Astrocyte (in vitro differentiated cells and primary cell): ENCODE measurements at places on chromosomes 11 and 22. TPM values are rescaled to one million over a fixed set of nuclear protein-coding genes. Genes with fewer than 3 reads are reported as not detected.

- DNase-seq: peak; percentile 27
These were observed 346 bp downstream of the FJX1 start for GRCh38 chr11:35618497-35619115.

DNA sequence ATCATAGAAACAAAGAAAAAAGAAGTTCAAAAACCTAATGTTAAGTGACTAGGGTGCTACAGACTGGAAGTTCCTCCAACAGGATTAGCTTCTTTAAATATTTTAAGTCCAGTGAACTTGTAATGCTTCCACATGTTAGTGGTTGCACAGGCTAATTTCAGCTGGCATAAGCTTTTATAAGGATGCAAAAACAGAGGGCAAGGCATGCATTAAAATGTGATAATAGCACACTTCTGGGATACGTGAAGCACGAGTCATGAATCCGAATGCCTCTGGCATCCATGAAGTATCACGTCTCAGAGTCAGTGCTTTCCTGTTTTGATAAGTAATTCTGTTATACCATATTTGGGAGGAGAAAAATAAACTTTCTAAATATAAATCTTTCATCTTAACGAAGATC lies 106.8 kb downstream of the DCDC1 start:
- DNase-seq: no peak

- DNase-seq: no peak
These were observed 9.1 kb upstream of the CCDC34 start for GRCh38 chr11:27372164-27372563.

The OR2AG2 gene
- 0.07 and 0.27 TPM in 2 replicates for total RNA-seq

- no peak for DNase-seq
These were observed 9.0 kb upstream of the APOBEC3H start for GRCh38 chr22:39087881-39088684.

The ACR gene
- total RNA-seq: not detected in 2 replicates

GRCh38 chr11:120710354-120711131 lies 199.0 kb downstream of the GRIK4 start:
- DNase-seq: peak; percentile 69

The MB gene
- not detected in 2 replicates for total RNA-seq

DNA sequence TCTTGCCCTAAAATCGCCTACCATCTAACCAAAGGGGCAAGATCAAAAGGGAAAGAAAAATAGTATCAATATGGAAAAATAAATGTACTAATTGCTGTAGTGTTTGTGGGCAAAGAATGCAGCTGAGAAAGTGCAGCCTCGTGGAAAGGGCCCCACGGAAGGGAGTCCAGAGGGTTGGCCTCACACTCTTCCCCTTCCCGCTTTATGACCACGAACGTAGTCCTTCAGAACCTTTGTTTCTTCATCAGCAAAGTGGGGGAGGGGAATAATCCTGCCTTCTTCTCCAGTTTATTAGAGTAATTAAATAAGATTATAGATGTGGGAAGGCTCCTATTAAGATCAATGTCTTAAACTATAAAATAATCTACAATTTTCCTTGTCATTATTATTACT lies 41.0 kb downstream of the FLI1 start:
- no peak for DNase-seq

The TBX1 gene
- 2.0 and 6.8 TPM in 2 replicates for total RNA-seq

The TPBGL gene
- 0.20 and 0.41 TPM in 2 replicates for total RNA-seq

DNA sequence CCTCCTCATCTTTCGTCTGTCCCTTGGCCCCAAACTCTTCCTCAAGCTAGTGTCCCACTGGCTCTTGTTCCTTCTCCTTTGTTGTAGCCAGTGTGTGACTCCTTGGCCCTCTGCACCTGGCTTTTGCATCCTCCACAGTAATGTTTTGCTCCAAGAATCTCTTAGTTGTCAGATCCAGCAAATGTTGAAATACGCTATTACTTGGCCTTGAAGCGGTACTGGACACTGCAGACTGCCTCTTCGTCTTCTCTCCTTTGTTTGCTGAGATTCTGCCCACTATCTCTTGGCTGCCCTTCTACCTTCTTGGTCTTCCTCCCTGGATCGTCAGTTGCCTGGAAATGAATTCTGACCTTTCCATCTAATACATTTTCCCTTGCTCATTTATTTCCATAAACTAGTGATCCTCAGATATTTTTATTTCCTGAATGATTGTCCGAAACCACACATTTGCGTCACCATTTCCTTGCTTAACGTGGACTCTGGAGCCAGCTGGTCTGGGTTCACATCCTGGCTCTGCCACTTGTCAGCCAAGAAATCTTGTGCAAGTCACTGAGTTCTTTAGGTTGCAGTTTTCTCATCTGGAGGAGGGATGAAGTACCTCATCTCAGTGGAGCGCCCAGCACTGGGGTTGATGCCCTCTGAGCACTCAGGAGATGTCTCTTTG lies 113.6 kb downstream of the LDLRAD3 start:
- DNase-seq: no peak

DNA sequence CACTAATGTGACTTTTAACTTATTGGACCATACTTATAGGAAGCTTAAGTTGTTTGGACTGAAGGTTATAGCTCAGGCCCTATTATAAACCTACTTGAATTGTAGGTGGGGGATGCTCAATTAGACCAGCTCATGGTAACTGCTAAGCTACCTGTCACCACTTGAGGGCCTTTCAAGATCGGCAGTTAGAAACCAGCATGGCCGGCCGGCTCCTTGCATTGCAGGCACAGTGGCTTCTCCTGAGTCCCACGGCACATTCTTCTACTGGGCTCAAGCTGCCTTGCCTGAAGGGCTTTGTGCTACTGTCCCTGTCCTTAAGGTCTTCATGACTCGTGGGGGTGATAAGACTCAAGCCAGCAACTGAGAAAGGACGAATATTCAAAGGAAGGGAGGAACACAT lies 70.8 kb downstream of the TBC1D22A start:
- DNase-seq: peak; percentile 28

- no peak for DNase-seq
These were observed 337 bp downstream of the OR52B6 start for GRCh38 chr11:5581014-5581413.

The SULT4A1 gene
- total RNA-seq: 5.9 and 6.1 TPM in 2 replicates

GRCh38 chr11:3796801-3797328 lies 489 bp downstream of the NUP98 start:
- no peak for DNase-seq

DNA sequence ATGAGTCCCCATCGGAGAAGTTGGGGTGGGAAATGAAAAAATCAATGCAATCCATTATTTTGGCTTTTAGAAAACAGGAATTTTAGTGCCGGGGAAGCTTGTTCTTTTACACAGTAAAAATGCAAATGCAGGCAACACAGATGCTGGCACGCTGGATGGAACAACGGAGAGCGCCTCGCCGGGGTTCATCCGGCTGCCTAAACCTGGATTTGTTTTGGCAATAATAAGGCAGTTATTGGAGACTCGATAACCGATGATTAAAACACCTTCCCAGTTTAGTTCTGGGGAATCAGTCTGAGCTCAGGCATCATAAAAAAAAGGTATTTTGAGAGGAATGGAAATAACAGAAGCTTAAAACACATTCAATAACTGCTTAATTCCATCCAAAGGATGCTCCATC lies 2.9 kb downstream of the DSCAML1 start:
- no peak for DNase-seq

The RPL3 gene
- total RNA-seq: 1,056 and 1,182 TPM in 2 replicates

The SLC37A4 gene
- total RNA-seq: 8.7 and 11.7 TPM in 2 replicates

The CST6 gene
- not detected in 2 replicates for total RNA-seq

DNA sequence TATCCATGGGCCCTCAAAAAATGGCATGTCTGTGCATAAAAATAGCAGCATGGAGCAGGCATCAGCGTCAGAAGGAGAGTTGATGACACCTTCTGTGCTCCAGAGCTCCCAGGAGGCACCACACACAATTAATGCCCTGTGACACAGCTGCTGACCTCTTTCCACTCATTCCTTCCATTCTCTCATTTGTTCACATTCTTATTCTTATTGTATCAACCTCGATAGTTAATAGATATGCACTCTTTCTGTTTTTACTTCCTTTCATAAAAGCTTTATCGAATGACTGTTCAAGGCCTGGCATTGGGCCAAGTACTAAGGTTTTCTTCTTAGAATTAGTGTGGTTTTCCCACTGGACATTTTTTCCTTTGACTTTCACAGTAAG lies 266.0 kb upstream of the MTNR1B start:
- peak; percentile 70 for DNase-seq

DNA sequence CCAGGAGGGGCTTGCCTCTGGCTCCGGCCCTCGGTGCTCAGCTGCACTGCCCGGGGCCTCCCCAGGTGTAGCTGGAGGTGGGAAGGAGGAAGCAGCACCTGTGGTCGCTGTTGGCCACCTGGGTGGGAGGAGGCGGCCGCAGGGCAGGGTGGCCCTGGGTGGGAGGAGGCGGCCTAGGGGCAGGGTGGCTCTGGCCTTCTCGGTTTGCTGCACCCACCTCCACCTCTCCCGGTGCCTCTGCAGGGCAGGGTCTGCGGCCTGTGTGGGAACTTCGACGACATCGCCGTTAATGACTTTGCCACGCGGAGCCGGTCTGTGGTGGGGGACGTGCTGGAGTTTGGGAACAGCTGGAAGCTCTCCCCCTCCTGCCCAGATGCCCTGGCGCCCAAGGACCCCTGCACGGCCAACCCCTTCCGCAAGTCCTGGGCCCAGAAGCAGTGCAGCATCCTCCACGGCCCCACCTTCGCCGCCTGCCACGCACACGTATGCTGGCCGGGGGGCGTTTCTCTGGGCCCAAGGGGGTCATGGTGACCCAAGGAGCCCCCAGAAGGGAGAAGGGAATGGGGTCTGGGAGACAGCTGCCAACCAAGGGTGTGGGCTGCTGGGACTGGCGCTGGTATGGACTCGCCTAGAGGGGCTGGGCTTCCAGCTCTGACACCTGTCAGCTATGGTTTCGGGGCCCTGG lies 20.6 kb downstream of the MUC5AC start:
- no peak for DNase-seq

DNA sequence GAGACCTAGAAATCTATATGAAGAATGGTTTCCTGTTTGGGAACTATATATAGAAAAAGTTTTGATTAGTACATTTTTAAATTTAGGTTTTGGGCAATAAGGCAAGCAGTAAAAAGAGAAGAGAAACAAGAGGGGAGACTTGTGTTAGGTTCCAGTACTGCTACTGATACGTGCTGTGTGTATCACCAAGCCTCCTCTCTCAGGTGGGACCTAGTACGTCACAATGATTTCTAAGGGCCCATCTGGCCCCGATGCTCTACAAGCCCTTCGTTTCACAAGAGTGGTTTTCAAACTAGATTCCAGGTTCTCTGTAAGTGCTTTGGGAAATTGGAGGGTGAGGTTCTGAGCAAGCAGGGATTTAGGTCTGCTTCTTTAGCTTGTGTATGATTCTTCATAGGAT lies 39.2 kb downstream of the USP35 start:
- no peak for DNase-seq

DNA sequence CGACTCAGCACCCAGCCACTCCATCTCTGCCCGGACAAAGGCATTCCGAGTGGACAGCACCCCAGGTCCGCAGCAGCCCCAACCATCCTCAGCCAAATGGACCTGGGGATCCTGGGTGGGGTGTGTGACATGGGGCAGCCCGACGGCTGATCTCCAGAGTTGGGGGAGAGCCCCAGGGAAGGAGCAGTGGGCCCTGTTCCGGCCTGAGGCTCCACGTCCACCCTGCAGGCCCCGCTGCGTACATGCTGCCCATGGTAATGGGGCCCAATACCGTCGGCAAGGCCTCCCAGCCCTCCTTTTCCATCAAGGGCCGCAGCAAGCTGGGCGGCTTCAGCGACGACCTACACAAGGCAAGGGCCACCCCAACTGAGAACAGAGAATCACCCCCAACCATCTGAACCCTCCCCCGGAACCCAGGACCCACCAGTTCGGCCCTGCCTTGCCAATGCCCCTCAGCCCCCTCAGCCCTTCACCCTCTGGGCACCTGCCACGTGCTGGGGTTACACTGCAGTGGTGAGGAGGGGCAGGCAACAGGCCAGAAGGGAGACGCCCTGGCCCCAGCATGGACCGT lies 5.4 kb downstream of the SCGB1C1 start:
- DNase-seq: no peak

DNA sequence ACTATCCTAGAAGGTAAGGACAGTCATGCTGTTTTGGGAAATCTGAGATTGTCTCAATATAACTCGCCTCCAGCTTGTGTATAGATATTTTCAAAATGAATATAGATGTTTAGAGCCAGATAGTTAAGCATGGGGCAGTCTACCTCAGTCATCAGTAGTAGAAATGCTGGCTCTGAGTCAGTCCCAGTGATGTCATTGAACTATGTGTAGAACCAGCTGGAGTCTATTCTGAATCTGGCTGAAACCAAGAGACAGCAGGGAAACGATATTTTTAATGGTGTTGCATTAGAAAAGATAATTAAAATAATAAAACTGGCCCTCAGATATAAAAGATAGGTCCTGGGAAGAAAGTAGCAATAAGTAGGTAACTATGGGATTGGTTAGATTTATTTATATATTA lies 25.9 kb downstream of the PIWIL4 start:
- DNase-seq: peak; percentile 8

The PNPLA2 gene
- 46.8 and 50.8 TPM in 2 replicates for total RNA-seq

GRCh38 chr11:65078151-65078550 lies 5.7 kb downstream of the CDCA5 start:
- DNase-seq: no peak

DNA sequence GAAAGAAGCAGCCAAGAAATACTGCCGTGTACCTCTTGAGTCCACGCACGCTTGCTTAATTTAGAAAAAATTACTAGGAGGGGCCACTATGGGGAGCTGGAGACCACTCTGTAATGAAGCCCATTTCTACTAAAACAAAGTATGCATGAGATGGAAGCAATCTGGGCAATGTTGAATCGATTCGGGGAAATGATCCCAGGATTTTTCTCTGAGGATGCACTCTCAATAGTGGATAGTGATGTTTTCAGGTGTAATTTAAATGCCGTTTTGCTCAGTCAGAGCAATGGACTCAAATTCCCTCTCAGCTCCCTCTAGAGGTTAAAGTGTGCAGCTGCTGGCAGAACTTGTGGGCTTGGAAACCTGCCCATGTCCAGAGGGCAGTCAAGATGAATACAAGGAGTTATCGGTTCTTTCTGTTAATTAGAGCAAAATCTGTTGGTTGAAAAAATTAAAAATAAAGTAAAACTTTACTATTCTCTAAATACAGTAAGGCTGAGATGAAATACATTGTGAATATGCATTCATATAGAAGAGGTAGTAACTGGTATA lies 64.1 kb downstream of the ME3 start:
- DNase-seq: peak; percentile 52

GRCh38 chr22:36350751-36351594 lies 36.8 kb downstream of the MYH9 start:
- DNase-seq: peak; percentile 80
